Activated T-helper 2 cell treated with anti-CD3 and anti-CD28 coated beads, Interferon-gamma antibody, Interleukin-2, Interleukin-4, amounts not matched to agents 10 μg/mL and 5 μg/mL and 100 μg/mL, durations not matched to agents 14 hours and 24 hours and 36 hours (primary cell): ENCODE measurements at places on chromosomes 5 and 9. TPM values are rescaled to one million over a fixed set of nuclear protein-coding genes. Genes with fewer than 3 reads are reported as not detected.

DNA sequence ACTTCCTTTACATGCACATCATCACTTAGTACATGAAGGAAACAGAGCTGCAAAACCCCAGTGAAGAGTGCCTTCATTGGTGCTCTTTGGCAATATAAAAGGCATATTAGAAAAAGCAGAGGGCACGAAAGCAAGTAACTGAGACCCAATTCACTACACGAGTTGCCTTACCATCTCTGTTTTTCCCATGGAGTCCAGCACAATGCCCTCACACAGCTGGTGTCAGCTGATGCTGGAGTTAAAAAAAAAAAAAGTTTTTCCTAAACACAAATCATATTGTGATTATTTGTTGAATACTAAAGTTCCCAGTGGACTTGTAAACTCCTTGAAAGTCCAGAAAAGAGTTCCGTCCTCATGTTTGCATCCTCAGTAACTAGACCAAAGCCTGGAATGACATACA, 25.6 kb downstream of the MARCHF3 start:
- DNase-seq: no peak
- H3K27ac ChIP-seq: no peak overlapping the region
- H3K4me3 ChIP-seq: no peak overlapping the region

DNA sequence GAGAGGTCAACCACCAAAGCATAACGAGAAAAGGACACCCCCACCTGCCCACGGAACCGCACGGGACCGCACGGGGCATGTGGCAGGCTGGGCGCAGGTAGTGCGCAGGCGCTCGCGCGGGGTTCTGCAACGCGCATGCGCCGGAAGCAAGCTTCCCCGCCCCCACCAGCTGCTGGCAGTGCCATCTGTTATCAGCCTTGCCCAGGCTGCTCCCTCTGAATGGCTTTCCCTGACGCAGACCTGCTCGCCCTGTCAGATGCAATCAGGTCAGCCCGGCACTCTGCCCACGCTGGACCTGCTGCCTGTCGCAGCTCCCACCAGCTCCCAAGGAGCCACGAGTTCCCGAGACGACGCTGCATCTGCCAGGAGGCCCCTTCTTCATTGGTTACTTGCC, 22.8 kb downstream of the PTCH1 start:
- no peaks in the 10 kb centered on the region for H3K36me3 ChIP-seq
- no peak for DNase-seq
- H3K27me3 ChIP-seq: peaks cover 22% of the 10 kb centered on the region
- H3K4me1 ChIP-seq: peaks cover 30% of the 10 kb centered on the region

GRCh38 chr9:69976152-69976551, 67.5 kb upstream of the MAMDC2 start:
- peaks cover 6% of the 10 kb centered on the region for H3K27me3 ChIP-seq
- no peaks in the 10 kb centered on the region for H3K36me3 ChIP-seq
- no peak overlapping the region for H3K27ac ChIP-seq
- no peak overlapping the region for H3K4me3 ChIP-seq

GRCh38 chr9:125649315-125649714, 57.7 kb downstream of the MAPKAP1 start:
- peaks cover 64% of the 10 kb centered on the region for H3K4me1 ChIP-seq
- H3K36me3 ChIP-seq: peaks cover 36% of the 10 kb centered on the region
- H3K27ac ChIP-seq: peak overlapping the region; percentile 29
- no peaks in the 10 kb centered on the region for H3K27me3 ChIP-seq

- no peak for DNase-seq
- no peak overlapping the region for H3K4me3 ChIP-seq
- peaks cover 5% of the 10 kb centered on the region for H3K27me3 ChIP-seq
- H3K27ac ChIP-seq: no peak overlapping the region
- no peaks in the 10 kb centered on the region for H3K36me3 ChIP-seq
Observed at GRCh38 chr9:128048663-128049062, 18.5 kb downstream of the NAIF1 start.

DNA sequence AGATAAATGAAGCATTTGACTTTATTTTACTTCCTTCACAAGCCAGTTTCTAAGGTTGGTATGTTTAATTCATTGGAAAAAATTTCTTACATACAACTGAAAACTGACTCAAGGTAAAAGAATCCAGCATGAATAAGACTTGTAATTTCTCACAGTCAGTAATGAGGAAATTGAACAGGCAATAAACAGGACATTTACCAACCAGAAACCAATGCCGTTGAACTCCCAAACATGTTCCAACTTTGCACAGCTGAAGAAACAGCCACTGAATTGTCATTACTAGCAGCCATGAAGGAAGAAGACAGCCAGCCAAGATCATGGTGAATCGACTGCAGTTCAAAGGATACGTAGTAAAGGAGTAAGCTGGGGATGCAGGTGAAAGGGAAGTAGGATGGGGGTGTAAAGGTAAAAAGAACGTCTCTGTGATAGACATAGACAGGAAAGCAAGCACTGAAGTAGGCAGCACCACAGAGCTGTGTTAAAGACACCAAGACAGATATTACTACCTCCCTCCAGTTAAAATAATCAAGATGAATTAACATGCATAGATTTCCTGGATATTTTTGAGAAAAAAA, 21.3 kb upstream of the SLC12A2 start:
- H3K27me3 ChIP-seq: no peaks in the 10 kb centered on the region
- no peaks in the 10 kb centered on the region for H3K4me1 ChIP-seq
- no peak for DNase-seq
- no peak overlapping the region for H3K27ac ChIP-seq
- no peak overlapping the region for H3K4me3 ChIP-seq
- H3K36me3 ChIP-seq: peaks cover 7% of the 10 kb centered on the region

DNA sequence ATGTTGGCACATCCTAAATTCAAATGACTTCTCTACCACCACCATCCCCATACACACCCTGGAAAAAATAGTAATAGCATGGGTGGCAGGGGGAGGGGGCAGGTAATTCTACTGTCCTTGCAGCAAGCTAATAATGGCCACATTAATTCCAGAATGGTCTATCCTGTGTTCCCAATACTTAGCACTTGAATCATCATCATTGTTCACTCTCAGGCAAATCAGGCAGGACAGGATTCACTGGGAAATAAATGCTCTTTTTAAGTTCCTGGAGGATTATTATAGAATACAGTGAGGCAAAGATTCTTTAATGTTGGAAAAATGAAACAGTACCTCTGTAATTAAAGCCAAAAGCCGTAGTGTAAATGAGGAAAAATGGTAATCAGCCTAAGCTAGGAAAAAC, 254.5 kb downstream of the ARRDC3 start:
- peaks cover 15% of the 10 kb centered on the region for H3K27me3 ChIP-seq
- peaks cover 2% of the 10 kb centered on the region for H3K4me1 ChIP-seq
- DNase-seq: no peak
- no peak overlapping the region for H3K27ac ChIP-seq
- no peaks in the 10 kb centered on the region for H3K36me3 ChIP-seq

GRCh38 chr5:148897842-148898241, 71.4 kb downstream of the ADRB2 start:
- no peaks in the 10 kb centered on the region for H3K36me3 ChIP-seq
- no peaks in the 10 kb centered on the region for H3K4me1 ChIP-seq
- no peak overlapping the region for H3K4me3 ChIP-seq
- peaks cover 2% of the 10 kb centered on the region for H3K27me3 ChIP-seq

DNA sequence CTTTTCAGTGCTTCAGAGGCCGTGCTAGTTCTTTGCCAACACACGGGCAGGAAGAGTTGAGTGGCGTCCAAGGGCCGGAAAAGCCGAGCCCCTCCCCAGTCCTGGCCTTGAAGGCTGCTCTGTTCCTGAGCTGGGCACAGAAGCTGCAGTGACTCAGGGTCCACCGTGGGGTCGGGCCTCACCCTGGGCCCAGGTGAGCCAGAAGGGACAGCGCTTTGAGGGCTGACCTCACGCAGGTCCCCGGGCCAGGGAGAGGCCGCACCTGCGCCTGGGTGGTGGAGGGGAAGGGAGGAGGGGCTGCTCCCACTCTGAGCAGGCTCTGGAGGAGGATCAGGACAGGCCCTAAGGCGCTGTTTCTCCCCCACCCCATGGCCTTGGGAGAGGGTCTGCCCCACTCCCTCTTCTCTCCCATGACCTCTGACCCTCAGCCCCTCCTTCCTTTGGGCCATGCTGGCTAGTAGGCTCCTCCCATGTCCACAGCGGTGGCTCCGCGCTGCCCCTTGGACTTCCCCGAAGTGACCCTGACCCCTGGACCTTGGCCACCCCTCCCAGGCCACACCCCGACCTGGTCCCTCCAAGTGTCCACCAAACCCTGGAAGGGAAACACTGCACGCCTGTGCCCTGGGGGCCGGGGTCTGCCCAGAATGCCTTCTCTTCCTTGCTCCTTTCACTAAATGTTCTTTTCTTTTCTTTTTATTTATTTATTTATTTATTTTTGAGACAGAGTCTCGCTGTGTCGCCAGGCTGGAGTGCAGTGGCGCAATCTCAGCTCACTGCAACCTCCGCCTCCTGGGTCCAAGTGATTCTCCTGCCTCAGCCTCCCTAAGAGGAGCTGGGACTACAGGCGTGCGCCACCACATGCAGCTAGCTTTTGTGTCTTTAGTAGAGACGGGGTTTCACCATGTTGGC, 19.7 kb upstream of the SLC6A19 start:
- no peak overlapping the region for H3K27ac ChIP-seq
- no peaks in the 10 kb centered on the region for H3K4me1 ChIP-seq

GRCh38 chr9:71302776-71303175, 181.4 kb upstream of the TRPM3 start:
- no peak for DNase-seq
- H3K27me3 ChIP-seq: no peaks in the 10 kb centered on the region
- H3K27ac ChIP-seq: no peak overlapping the region
- H3K4me3 ChIP-seq: no peak overlapping the region

DNA sequence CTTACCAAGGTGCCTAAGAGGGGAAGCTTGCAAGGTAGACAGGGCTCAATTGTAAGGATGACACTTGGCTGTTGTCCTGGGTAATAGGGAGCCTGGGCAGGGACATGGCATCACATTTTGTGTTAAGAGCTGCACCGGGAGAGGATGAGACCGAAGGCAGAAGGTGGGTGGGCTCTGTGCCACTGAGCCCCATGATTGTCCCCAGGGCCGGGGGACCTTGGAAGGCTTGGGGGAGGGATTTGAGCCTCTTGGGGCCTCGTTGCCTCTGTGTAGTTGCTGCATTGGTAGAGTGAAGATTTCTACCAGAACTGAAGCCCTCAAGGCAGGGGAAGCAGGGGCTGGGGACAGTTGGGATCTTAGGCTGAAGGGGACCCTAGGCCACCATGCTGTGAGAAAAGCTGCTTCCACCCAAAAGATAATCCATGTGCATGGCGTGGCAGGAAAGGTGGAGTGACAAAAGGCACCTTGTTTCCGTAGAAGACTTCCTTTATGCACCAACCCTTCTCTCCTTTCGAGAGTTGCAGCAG, 11.9 kb downstream of the FGF18 start:
- H3K27ac ChIP-seq: no peak overlapping the region
- H3K4me3 ChIP-seq: no peak overlapping the region
- no peaks in the 10 kb centered on the region for H3K4me1 ChIP-seq
- no peak for DNase-seq

Gene PRLR
- not detected in 2 replicates for total RNA-seq

DNA sequence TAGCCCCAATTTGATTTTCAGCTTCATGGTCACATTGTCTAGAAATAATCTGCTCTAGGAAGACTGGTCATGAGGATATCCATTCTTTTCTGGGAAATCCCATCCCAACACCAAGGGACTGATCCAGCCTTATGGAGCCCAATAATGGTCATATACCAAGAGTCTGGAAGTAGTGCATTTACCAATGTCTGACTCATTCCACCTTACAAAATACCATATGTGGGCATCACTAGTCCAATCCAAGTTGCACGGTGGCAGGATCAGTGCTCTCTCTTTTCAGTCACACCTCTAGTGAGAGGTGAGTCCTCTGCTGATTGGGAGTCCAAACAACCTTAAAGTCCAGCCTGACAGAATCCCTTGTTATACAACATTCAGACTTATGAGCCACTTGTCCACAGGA, 73.7 kb downstream of the FEM1C start:
- H3K4me3 ChIP-seq: no peak overlapping the region
- no peaks in the 10 kb centered on the region for H3K4me1 ChIP-seq
- H3K27me3 ChIP-seq: peaks cover 46% of the 10 kb centered on the region
- H3K27ac ChIP-seq: no peak overlapping the region
- no peak for DNase-seq

GRCh38 chr5:36751886-36752285, 124.7 kb upstream of the NIPBL start:
- H3K27me3 ChIP-seq: peaks cover 22% of the 10 kb centered on the region
- no peak overlapping the region for H3K4me3 ChIP-seq
- H3K27ac ChIP-seq: no peak overlapping the region
- H3K36me3 ChIP-seq: no peaks in the 10 kb centered on the region
- no peaks in the 10 kb centered on the region for H3K4me1 ChIP-seq

DNA sequence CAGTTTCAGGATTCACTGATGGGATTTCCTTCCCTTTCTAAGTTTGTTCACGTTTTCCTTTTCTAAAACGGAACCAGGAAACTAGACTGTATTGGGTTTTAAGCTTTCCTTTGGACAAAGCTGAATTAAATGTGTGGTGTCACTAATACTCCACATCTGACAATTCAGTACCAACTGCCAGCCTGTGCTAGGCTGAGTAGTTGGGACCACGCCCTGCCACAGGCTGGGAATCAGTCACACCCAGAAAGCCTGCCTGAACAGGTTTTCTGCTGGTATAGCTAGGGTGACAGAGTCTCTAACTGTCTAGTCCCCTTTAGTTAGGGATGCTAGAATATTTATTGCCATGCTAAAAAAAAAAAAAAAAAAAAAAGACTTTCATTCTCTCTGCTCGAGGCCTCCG, 15.6 kb downstream of the SPACA9 start:
- H3K36me3 ChIP-seq: peaks cover 23% of the 10 kb centered on the region
- H3K27ac ChIP-seq: no peak overlapping the region
- no peaks in the 10 kb centered on the region for H3K27me3 ChIP-seq

DNA sequence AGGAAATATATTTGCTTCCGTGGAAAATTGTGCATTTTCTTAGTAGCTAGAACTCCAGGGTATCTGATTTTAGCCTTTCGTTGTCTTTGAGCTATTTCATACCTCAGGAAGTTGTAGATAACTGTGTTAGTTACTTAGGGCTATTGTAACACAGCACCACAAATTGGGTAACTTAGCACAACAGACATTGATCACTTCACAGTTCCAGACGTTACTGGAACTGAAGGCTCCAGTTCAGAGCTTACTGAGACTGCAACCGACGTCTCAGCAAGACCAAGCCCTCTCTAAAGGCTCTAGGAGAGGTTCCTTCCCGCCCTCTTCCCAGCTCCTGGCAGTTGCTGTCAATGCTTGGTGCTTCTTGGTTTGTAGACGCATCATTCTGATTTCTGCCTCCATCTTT, 17.7 kb upstream of the ANKRD33B start:
- peaks cover 2% of the 10 kb centered on the region for H3K4me1 ChIP-seq
- H3K4me3 ChIP-seq: no peak overlapping the region
- DNase-seq: no peak
- no peak overlapping the region for H3K27ac ChIP-seq

- H3K4me1 ChIP-seq: no peaks in the 10 kb centered on the region
- no peaks in the 10 kb centered on the region for H3K27me3 ChIP-seq
- H3K4me3 ChIP-seq: no peak overlapping the region
- no peak overlapping the region for H3K27ac ChIP-seq
- no peaks in the 10 kb centered on the region for H3K36me3 ChIP-seq
Observed at GRCh38 chr9:15714746-15715145, 161.9 kb downstream of the CCDC171 start.

Gene REEP2
- total RNA-seq: 9.7 and 11.1 TPM in 2 replicates

Gene PCDHGA3
- total RNA-seq: 0.11 and 0.16 TPM in 2 replicates

GRCh38 chr5:68240202-68240601, 24.6 kb downstream of the PIK3R1 start:
- no peak for DNase-seq
- peak overlapping the region; percentile 69 for H3K27ac ChIP-seq
- H3K4me1 ChIP-seq: peaks cover 59% of the 10 kb centered on the region
